ENCODE measurements at places on chromosomes 7 and 10.

- DNase-seq: peak; percentile 66
Measured at GRCh38 chr10:5293691-5294550, 70.8 kb upstream of the UCN3 start.

DNA sequence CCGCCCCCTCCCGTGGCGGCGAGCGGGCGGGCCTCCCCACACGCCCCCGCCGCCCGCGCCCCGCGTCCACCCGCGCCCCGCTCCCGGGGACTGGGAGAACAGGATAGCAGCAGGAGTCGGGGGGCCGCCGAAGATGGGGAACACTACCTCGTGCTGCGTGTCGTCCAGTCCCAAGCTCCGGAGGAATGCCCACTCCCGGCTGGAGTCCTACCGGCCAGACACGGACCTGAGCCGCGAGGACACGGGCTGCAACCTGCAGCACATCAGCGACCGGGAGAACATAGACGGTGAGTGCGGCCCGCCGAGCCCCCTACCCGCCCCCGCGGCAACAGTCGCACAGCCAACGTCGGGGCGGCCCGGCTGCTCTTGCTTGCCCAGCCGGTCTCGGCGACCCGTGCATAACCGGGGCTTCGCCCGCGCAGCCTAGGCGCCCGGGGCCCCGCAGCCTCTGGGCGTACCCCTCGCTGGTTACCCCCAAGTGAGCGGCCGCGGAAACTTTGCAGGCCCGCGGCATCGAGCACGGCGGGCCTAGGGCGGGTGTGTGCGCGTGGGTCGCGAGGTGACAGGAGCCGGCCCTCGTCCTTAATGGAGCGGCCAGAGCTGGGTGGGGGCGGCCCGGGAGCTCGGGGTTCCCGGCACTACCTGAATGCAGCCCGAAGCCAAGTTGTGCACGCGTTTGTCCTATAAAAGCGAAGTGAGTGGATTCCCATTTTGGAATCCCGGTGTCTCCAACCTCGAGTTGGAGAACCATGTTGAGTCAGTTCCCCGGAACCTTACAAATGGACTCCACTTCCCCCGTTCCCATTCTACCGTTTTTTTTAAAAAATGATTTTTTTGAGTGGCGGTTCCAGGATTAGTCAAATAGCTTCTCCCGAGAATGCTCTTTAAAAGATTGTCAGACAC, 863 bp downstream of the CCNY start:
- DNase-seq: no peak

DNA sequence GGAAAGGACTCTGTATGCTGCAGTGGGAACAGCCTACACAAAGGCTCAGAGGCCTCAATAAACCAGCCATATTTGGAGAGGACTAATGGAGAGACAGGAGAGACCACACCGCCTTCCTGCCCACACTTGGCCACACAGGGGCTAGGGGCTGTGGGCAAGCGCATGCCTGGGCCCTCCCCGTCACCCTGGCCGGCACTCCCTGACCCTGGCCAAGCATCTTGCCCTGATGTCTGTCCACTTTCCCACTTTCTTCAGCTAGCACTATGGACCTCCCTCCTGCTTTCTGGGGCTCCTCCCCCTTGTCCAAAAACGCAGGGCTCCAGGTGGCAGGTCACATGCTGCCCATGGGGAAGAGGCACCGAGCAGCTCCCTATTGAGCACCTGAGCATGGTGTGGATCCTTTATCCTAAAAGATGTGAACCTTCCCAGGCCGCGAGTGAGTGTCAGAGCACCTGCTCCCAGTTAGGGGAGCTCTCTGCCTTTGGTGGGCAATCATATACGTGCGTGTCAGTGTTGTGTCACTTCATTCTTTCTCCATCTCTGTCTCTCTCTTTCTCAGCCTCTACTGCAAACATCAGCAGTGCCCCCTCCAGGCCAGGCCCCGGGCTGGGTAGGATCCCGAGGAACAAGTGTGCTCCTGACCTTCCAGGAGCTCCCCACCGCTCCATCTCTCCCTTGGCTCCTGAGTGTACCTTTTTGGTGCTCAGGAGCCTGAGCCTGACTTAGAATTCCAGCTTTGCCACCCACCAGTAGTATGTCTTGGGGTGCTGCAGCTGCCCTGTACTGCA, 74.0 kb downstream of the ZMIZ1 start:
- DNase-seq: no peak

DNA sequence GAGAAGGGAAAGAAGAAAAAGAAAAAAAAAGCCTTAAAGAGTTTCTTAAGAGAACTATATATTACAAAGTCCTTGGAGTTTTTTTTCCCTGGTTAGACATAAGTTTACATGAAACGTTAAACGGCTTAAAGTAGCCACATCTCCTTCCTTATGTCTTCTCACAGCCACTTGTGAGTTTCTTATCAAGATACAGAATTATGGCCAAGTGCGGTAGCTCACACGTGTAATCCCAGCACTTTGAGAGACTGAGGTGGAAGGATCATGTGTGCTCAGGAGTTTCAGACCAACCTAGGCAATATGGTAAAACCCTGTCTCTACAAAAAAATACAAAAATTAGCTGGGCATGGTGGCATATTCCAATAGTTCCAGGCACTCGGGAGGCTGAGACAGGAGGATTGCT, 54.3 kb downstream of the IKZF1 start:
- no peak for DNase-seq

GRCh38 chr7:83870515-83870914, 221.6 kb upstream of the SEMA3E start:
- DNase-seq: no peak
